Pulmonary artery endothelial cell (primary cell): ENCODE measurements at places on chromosomes 3 and 15. TPM values are rescaled to one million over a fixed set of nuclear protein-coding genes. Genes with fewer than 3 reads are reported as not detected.

- DNase-seq, result no peak
These were observed 449.9 kb upstream of the NAALADL2 start for GRCh38 chr3:174409086-174409743.

- no peak for DNase-seq
These were observed 216.0 kb downstream of the TLE3 start for GRCh38 chr15:69881766-69882165.

DNA sequence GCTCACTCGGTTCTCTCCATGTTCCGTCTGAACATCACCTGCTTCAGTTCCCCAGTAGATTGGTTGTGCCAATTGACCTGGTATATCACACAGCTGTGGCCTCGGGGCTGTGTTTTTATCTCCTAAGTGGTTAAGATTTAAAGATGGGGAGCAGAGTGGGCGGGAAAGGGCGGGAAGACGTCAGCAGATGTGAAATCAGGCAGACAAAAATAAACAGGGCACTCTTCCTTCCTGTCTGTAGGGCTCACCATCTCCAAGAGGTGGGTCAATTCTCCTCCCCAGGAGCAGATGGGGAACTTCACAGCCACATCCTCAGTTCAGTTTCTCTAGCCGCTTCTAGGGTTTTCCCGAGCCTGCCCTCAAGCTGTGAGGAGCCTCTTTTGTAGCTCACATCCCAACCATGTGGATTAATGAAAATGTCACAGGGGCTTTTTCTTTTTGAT is 26.8 kb upstream of the LIMD1 start:
- no peak for DNase-seq

DNA sequence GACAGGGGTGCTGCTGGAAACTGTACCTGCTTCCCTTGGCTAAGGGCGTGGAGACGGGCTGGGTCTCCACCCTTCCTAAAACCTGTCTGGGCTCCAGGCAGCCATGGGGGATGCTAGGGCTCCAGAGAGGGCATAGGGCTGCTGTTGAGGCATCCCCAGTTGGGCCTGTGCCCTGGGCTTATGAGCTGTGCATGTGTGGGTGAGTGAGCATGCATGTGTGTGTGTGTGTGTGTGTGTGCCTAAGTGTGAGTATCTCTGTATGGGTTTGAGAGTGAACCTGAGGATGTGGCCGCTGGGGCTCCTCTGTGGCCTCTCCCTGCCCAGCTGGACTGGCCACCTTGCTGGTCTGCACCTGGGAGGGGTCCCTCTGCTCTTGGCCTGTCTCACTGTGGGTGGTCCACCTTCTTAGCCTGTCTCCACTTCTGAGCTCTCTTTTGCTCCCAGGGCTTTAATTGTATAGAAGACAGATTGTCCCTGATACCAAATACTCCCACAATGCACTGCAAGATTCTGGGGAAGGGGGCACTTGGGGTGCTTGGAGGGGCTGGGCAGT is 11.9 kb upstream of the TMEM115 start:
- no peak for DNase-seq

The CYP1A2 gene
- total RNA-seq, result not detected in 2 replicates

The IQSEC1 gene
- total RNA-seq, result 8.9 and 9.1 TPM in 2 replicates
